ENCODE measurements at places on chromosomes 13 and 19.

GRCh38 chr19:17834350-17835181 lies 13.2 kb downstream of the JAK3 start:
- no peak for DNase-seq

- DNase-seq: no peak
These were observed 7.3 kb upstream of the NLRP8 start for GRCh38 chr19:55940306-55940705.

DNA sequence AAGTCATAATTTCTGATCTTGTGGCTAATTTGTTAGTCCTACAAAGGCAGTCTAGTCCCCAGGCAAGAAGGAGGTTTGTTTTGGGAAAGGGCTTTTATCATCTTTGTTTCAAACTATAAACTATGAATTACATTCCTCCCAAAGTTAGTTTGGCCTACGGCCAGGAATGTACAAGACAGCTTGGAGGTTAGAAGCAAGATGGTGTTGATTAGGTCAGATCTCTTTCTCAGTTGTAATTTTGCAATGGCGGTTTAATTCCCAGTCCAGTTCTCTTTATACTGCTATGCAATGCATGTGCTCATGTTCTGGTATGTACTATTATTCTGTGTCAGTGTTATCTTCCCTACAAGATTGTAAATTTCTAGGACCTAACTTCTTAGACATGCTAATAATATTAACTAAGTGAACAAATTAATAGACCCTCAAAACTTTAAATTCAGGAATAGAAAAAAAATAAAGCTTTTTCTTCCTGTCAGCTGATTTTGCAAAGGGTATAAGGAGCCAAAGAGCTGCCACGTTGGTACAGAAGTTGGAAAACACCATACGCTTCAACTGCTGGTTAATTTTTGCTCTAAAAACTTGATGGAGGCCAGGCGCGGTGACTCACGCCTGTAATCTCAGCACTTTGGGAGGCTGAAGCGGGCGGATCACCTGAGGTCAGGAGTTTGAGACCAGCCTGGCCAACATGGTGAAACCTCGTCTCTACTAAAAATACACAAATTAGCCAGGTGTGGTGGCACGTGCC lies 1.3 kb upstream of the DNAJC15 start:
- no peak for DNase-seq

GRCh38 chr13:110706570-110707372 lies 855 bp upstream of the CARS2 start:
- no peak for DNase-seq

GRCh38 chr13:72657379-72657778 lies 70.0 kb downstream of the MZT1 start:
- DNase-seq: no peak

GRCh38 chr19:42092350-42092749 lies 16.4 kb downstream of the ZNF574 start:
- DNase-seq: peak; percentile 31

GRCh38 chr19:2783781-2784145 lies 690 bp upstream of the SGTA start:
- no peak for DNase-seq

GRCh38 chr13:56457535-56458190 lies 683.1 kb upstream of the PRR20A start:
- DNase-seq: no peak

DNA sequence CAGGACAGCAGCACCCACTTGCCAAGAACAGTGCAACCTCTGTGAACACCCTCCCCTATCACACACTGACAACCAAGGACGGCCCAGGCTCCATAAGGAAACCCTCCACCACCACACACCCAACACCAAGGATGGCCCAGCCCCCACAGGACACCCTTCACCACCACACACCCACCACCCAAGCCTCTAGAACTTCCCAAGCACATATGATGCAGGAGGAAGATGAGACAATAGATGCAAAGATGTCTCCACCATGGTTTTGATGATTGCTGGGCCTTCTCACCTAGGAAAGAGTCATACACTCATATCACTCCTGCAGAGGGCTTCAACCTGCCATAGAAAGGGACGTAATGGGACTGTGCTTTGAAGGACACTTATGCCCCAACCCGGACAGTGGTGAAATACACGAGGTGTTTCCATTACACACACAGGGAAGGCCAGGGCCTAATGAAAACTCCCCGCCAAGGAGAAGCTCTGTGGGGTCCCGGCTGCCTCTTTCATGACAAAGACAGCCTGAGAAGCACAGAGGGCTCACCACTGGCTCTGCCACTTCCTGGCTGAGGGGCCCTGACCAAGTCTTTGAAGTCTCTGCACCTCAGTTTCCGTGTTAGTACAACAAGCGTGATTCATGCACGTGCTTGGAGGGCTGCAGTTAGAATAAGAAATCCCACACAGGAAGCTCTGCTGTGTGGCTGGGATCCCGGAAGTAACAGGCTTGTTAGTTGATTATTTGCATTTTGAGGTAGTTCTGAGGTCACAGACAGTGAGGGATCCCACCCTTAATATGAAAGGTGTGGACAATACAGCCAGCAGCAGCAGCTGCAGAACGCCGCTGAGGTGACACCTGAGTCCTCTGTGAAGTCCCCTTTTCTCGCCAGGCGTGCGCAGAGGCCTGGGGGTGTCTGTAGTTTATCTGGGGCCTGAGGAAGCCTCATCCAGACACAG lies 61.9 kb upstream of the ATP12A start:
- DNase-seq: peak; percentile 92

DNA sequence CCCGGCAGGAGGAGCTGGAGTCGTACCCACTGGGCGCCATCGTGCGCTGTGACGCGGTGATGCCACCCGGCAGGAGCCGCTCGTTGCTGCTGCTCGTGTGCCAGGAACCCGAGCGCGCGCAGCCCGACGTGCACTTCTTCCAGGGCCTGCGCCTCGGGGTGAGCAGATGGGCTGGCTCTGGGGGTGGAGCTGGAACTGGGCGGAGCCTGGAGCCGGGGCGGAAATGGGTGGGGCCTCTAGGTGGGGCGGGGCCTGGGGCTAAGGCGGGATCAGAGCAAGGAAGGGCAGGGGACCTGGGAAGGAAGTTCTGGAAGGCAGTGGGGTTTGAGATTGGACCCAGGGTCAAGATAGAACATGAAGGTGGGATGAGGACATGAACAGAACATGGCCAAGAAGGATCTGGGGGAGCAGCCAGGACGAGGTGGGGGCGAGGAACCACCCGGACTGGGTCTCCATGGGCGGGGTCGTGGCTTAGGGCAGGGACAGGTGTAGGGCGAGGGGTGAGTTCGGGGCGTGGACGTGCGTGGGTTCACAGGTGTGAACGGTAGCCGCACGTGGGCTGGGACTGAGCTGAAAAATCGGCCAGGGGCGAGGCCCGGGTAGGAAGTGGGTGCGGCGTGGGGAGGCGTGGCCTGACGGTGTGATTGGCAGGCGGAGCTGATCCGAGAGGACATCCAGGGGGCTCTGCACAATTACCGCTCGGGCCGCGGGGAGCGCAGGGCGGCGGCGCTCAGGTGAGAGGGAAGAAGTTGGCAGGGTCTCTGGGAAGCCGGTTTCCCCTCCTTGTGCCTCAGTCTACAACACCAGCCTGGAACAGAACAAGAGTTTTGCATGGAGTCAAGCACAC lies 4.7 kb downstream of the EPS8L1 start:
- peak; percentile 76 for DNase-seq

- no peak for DNase-seq
These were observed 147.0 kb downstream of the DCT start for GRCh38 chr13:94332359-94333096.

DNA sequence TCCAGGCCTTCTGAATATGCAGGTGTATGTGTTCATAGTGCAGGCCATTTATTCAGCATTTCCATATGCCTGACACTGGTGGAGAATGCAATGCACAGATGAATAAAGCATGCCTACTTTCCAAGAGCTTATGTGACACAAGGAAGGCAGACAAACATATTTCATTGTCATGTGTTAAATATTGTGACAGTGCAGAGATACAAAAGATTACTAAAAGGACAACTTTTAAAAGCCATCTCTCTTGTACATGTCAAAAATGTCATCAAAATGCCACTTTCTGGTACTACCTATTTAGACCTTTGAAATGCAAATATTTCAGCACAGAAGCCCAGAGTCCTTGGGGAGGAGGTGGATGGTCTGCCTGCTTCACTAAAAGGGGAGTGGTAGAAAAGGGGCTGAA lies 254.5 kb downstream of the FGF14 start:
- DNase-seq: no peak

DNA sequence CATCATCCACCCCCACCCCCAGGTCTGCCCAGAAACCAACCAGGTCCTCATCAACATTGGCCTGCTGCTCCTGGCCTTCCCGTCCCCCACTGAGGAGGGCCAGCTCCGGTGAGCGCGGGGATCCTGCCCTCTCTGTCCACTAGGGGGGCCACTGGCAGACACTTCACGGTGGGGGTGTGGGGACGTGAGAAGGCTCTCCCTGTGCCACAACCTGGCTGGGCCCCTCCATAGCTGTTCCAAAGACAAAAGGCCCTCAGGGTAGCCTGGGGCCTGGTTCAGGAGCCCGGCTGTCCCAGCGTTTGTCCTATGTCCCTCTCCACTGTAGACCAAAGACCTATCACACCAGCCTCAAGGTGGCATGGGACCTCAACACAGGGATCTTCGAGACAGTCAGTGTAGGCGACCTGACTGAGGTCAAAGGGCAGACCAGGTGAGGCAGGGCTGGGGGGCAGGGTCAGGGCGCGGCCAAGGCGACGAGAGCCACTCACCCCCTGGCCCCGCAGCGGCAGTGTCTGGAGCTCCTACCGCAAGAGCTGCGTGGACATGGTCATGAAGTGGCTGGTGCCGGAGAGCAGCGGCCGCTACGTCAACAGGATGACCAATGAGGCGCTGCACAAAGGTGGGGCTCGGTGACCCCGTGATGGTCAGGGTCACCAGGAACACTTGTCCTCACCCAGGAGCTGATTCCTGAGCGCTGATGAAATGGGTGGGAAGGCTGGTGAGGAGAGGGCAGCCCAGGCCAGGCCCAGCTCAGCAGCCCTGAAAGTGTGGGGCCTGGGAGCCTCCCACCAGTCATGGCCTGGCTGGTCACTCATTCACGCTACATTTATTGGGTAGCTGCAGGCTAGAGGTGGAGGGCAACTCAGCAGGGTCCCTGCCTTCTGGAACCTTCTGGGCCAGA lies 7.9 kb downstream of the DCAF15 start:
- no peak for DNase-seq

DNA sequence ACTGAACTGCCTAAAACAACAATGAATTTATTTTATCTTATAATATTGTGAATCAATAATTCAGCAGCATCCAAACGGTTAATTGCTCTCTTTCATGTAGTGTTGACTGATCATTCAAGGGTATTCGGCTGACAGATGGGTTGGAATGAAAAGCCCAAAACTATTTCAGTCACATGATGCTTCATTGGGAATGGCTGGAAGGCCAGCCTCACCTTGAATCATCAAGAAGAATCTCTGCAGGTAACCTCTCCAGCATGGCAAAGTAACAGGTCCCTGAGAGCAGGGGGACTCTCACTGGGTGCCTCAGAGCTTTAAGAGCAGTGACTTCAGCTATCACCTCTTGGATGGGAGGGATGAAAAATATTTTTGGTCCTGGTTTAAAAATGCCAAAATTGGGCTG lies 1395.7 kb downstream of the OLFM4 start:
- DNase-seq: no peak

DNA sequence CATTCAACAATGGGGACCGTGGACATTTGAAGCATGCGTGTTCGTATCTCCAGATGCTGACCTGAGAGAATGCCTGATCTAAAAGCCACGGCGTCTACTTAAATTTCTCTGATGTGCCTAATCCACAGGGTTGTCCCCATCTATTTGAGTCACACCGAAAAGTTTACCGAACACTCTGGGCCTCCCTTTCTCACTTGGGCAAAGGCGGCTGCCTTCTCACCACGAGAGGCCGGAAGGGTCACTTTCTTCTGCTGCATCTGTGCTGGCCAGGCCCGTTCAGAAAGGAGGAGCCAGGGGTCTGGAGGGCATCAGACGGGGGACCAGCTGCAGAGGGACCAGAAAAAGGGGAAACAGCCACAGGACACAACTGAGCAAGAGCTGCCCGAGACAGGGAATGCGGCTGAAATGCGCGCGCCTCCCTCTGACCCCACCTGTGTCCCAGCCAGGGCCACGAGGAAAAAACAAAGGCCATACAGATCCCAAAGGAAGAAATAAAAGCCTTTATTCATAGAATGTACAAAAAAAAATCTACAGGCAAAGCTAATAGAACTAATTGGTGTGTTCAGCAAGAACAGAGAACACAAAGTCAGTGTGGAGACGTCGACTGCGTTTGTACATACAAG lies 71.3 kb upstream of the C13orf46 start:
- no peak for DNase-seq

DNA sequence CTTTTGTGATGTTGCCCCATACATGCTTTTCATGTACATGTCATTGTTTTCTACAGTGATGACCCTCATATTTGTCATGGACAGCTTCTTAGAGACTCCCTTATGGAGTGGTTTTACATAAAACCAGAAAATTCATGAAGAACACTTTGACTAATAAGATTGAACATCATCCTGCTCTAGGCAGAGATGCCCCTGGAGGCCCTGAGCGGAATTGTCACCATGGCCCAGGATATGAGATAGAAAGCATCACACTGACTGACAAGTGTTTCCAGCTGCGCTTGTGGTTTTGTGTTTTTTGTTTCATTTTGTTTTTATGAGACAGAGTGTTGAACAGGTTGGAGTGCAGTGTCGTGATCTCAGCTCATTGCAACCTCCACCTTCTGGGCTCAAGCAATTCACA lies 22.2 kb downstream of the ZNF701 start:
- DNase-seq: peak; percentile 14

DNA sequence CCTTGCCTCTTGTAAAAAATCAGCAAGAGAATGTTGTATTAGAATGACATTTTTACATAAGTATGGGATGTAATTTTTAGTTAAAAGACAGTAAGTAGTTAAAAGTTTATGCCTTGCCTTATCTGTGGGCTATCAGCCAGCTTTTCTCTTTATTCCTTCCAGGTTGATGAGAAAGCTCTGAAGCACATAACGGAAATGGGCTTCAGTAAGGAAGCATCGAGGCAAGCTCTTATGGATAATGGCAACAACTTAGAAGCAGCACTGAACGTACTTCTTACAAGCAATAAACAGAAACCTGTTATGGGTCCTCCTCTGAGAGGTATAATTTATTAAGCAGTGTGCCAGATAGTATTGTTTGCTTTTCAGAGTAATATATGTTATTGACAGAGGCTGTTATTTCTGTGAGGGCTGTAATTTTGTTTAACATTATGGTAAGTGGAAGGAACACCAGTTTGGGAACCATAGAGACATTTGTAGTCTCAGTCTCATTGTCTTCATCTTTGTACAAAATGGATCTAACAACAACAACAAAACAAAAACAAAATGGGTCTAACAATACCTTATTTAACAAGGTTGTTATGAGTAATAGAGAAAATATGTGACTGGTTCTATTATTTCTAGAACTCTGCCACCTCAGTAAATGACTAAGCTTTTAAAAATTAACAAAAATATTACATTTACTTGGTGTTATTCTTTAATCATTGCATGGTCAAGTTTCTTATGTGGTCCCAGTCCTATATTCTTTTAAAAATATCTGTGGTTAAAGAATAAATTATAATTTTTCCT lies 112.8 kb downstream of the TDRD3 start:
- DNase-seq: no peak

- DNase-seq: no peak
These were observed 462.0 kb downstream of the LIG4 start for GRCh38 chr13:107753291-107753690.

GRCh38 chr13:30339738-30340330 lies 32.5 kb upstream of the KATNAL1 start:
- no peak for DNase-seq

GRCh38 chr19:17005000-17005399 lies 21.6 kb downstream of the CPAMD8 start:
- no peak for DNase-seq
